ENCODE measurements at places on chromosomes 6 and 20. TPM values are rescaled to one million over a fixed set of nuclear protein-coding genes. Genes with fewer than 3 reads are reported as not detected.

- H3K36me3 ChIP-seq = peaks cover 16% of the 10 kb centered on the region
- no peak overlapping the region for H3K27ac ChIP-seq
- DNase-seq = no peak
- no peaks in the 10 kb centered on the region for H3K27me3 ChIP-seq
- H3K4me3 ChIP-seq = no peak overlapping the region
- H3K4me1 ChIP-seq = peaks cover 26% of the 10 kb centered on the region
Observed at GRCh38 chr6:43776799-43777776, 7.1 kb downstream of the VEGFA start.

DNA sequence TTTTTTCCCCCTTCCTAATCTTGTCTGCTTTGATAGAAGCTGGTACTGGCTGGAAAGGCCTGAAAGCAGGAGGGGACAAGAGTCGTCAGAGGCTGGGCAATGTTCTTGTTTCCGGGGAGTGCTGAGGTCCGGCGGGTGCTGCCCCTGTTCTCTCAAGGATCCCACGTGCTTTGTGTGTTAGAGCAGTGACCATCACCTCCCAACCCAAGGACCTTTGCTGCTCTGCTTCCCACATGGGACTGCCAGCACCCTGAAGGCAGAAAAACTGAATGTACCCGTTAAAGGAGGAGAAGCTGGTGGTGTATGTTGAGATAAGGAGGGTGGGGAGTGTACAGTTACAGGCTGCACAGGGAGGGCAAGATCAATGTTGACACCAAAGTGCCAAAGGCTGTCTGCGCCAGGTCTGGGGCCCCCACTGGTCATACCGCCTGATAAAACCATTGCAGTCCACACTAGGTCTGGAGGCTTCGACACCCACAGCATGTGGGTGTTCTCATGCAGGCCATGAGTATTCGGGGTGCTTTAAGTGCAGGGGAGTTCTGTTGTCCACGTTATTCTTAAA, 15.0 kb downstream of the C20orf173 start:
- no peak for DNase-seq
- H3K27me3 ChIP-seq = no peaks in the 10 kb centered on the region
- peaks cover 13% of the 10 kb centered on the region for H3K4me1 ChIP-seq
- peaks cover 13% of the 10 kb centered on the region for H3K36me3 ChIP-seq
- H3K27ac ChIP-seq = no peak overlapping the region

TUBB1 gene
- total RNA-seq = not detected

LAMP5 gene
- total RNA-seq = 2.3 TPM

AVP gene
- total RNA-seq = not detected

All from astrocyte (in vitro differentiated cells and primary cell).